Osteocyte (in vitro differentiated cells): ENCODE measurements at places on chromosomes 3 and 15. TPM values are rescaled to one million over a fixed set of nuclear protein-coding genes. Genes with fewer than 3 reads are reported as not detected.

GRCh38 chr3:79937567-79937966 is 169.8 kb upstream of the ROBO1 start:
- no peaks in the 10 kb centered on the region for H3K27me3 ChIP-seq
- H3K27ac ChIP-seq: no peak overlapping the region
- no peaks in the 10 kb centered on the region for H3K4me1 ChIP-seq
- no peak for DNase-seq
- no peak overlapping the region for H3K4me3 ChIP-seq
- no peaks in the 10 kb centered on the region for H3K36me3 ChIP-seq

- peak overlapping the region; percentile 99 for H3K4me3 ChIP-seq
- H3K27me3 ChIP-seq: no peaks in the 10 kb centered on the region
- H3K27ac ChIP-seq: peak overlapping the region; percentile 98
- DNase-seq: no peak
- peaks cover 2% of the 10 kb centered on the region for H3K36me3 ChIP-seq
Measured at GRCh38 chr15:49154359-49154758, 1.0 kb downstream of the COPS2 start.

- H3K27me3 ChIP-seq: no peaks in the 10 kb centered on the region
- H3K27ac ChIP-seq: peak overlapping the region; percentile 97
- no peaks in the 10 kb centered on the region for H3K36me3 ChIP-seq
- peaks cover 32% of the 10 kb centered on the region for H3K4me1 ChIP-seq
Measured at GRCh38 chr15:39171944-39172368, 408.9 kb upstream of the THBS1 start.

- H3K4me3 ChIP-seq: no peak overlapping the region
- no peaks in the 10 kb centered on the region for H3K36me3 ChIP-seq
- H3K27ac ChIP-seq: no peak overlapping the region
Measured at GRCh38 chr15:94532226-94532625, 300.9 kb downstream of the MCTP2 start.

DNA sequence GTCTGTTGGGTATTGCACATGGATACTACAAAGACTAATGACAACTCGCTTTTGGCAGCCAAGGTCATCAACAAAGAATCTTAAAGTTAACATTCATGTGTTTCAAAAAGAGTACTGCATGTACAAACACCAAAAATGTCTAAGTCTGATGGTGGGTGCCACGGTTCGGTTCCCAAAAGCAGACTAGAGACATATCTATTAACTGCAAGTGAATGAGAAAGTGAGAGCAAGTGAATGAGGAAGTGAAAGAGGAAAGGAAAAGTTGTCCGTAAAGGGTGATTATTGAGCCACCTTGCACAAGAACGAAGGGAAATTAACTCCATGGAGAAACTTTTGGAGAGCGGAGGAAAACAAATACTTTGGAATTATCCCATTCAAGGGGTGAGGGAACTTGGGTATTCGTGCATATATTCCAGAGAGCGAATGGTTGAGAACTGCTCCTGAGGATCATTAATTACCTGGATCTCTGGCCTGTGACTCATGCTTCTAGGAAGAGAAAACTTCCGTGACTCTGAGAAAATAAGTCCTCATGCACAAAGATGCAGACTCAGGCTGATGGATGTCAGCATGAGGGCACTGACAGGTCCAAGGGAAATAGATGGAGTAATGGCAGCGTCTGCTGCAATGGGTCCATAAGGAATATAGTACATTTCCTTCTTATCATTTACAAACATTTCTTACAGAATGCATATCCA is 336.5 kb upstream of the TGFBR2 start:
- H3K27me3 ChIP-seq: no peaks in the 10 kb centered on the region
- no peak overlapping the region for H3K27ac ChIP-seq
- no peak for DNase-seq

DNA sequence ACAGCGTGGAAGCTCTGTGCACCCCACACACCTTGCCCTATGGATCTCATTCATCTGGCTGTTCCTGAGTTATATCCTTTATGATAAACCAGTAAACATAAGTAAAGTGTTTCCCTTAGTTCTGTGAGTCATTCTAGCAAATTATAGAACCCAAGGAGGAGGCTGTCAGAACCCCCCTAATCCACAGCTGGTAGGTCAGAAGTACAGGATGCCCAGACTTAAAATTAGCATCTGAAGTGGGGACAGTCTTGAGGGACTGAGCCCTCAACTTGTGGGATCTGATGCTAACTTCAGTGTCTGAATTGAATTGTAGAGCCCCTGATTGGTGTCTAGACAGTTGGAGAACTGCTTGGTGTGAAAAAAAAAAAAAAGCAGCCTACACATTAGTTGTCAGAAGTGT is 75.1 kb downstream of the B3GNT5 start:
- H3K27me3 ChIP-seq: no peaks in the 10 kb centered on the region
- H3K27ac ChIP-seq: no peak overlapping the region
- peaks cover 16% of the 10 kb centered on the region for H3K4me1 ChIP-seq
- no peak for DNase-seq
- no peak overlapping the region for H3K4me3 ChIP-seq
- H3K36me3 ChIP-seq: no peaks in the 10 kb centered on the region

GRCh38 chr3:192062186-192062585 is 601.2 kb downstream of the PYDC2 start:
- no peak for DNase-seq
- H3K4me1 ChIP-seq: peaks cover 12% of the 10 kb centered on the region
- H3K27ac ChIP-seq: no peak overlapping the region

GRCh38 chr3:11593318-11594034 is 50.2 kb downstream of the VGLL4 start:
- H3K4me3 ChIP-seq: no peak overlapping the region
- H3K36me3 ChIP-seq: peaks cover 40% of the 10 kb centered on the region
- H3K4me1 ChIP-seq: peaks cover 80% of the 10 kb centered on the region
- no peaks in the 10 kb centered on the region for H3K27me3 ChIP-seq

GRCh38 chr3:78666470-78666800 is 1101.4 kb downstream of the ROBO1 start:
- H3K36me3 ChIP-seq: peaks cover 10% of the 10 kb centered on the region
- DNase-seq: no peak
- peak overlapping the region; percentile 63 for H3K27ac ChIP-seq
- H3K27me3 ChIP-seq: no peaks in the 10 kb centered on the region

Gene PAK6
- total RNA-seq: not detected in 2 replicates

Gene MORC1
- total RNA-seq: not detected in 2 replicates
